ENCODE measurements at places on chromosomes 6 and 20.

- no peak for DNase-seq
Measured at GRCh38 chr20:54078296-54078984, 8.0 kb upstream of the BCAS1 start.

GRCh38 chr6:169210611-169211010, 43.0 kb downstream of the THBS2 start:
- DNase-seq = no peak

DNA sequence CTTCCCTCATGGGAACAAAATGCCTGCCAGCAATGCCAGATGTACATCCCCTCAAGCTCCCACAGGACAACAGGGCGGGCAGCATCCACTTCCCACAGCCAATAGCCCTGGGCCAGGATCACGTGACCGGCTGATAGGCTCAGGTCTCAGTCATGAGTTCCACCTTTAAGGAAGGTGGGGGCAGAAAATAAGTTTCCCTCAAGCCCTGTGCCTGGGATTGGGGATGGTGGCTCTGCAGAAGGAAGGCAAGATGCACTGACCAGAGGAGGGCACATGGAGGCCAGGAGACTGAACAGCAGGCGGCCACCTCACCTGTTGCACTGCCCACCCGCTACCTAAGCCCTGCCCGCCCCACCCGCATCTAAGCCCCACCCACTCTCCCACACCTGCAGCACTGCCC, 149.1 kb downstream of the BMP7 start:
- no peak for DNase-seq

GRCh38 chr6:88626460-88626859, 337.0 kb downstream of the RNGTT start:
- DNase-seq = no peak

GRCh38 chr6:145789443-145789842, 25.2 kb downstream of the FBXO30 start:
- DNase-seq = no peak

GRCh38 chr20:4272225-4272624, 256.9 kb upstream of the RNF24 start:
- DNase-seq = no peak

- DNase-seq = no peak
Measured at GRCh38 chr6:29425075-29425474, 10.3 kb downstream of the OR12D1 start.

DNA sequence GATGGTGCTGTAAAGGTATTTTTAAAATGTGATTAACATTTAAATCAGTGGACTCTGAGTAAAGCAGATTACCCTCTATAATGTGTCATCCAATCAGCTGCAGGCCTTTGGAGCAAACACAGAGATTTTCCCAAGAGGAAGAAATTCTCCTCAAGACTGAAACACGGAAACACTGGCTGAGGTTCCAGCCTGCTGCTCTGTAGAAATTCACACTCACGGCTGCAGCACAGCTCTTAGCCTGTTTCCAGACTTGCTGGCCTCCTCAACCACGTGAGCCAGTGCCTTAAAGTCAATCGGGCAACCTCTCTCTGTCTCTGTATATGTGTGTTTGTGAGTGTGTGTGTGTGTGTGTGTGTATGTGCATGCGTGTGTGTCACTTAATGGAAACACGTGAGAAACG, 41.1 kb downstream of the PDE10A start:
- DNase-seq = no peak

DNA sequence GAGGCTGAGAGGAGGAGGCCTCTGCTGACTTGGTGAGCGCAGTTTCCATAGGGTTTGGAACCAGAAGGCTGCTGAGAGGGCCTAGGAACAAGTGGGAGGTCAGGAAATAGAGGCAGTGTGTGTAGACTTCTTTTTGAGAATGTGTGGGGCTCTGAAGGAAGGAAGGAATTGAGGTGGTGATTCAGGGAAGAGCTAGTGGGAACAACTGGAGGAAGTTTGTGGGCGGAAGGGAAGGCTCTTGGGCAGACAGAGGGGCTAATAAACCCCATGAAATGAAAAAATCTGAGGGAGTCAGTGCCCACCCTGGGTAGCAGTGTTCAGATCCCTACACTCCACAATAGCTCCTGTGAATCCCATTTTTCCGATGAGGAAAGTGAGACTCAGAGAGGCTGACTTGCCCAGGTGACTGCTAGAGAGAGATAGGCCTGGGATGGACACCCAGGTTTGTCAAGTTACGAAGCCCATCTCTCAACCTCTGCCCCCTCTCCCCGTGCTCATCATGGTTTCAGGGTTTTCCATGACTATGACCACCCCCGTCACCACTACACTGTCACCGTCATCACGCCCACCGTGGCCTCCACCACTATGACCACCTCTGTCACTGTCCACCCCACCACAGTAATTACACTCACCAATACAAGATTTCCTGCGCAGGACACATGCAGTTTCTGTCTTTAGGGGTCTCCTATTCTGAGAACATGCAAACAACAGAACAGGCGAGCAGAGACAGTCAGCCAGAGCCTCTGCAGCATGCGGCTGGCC, 106.4 kb downstream of the MRPL14 start:
- DNase-seq = no peak

DNA sequence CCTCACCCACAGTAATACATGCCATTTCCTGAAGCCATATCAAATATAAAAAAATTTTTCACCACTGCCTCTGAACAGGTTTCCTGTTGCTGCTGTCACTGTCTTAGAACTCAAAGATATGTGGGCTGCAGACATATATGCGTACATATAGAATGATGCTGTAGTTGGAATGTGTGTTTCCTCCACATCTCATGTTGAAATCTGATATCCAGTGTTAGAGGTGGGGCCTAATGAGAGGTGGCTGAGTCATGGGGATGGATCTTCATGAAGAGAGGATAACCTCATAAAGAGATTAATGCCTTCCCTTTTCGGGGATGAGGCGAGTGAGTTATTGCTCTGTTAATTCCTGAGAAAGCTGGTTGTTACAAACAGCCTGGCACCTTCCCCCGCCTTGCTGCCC, 7.7 kb upstream of the SCP2D1 start:
- DNase-seq = no peak

DNA sequence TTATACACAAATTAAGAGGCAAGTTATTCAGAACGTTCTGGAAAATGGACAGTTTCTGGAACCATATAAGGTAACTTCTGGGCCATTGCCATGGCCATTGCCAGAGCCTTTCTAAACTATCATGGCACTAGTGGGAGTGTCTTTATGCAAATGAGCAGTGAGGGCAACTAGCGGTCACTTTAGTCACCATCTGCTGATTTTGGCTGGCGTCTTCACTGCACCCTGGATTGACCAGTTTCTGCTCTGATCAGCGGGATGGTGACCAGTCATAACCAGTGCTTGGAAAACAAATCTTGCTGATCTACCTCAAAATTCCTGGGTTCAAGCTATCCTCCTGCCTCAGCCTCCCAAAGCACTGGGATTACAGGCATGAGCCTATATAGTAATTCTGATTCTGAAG, 7.3 kb upstream of the SNTA1 start:
- no peak for DNase-seq

DNA sequence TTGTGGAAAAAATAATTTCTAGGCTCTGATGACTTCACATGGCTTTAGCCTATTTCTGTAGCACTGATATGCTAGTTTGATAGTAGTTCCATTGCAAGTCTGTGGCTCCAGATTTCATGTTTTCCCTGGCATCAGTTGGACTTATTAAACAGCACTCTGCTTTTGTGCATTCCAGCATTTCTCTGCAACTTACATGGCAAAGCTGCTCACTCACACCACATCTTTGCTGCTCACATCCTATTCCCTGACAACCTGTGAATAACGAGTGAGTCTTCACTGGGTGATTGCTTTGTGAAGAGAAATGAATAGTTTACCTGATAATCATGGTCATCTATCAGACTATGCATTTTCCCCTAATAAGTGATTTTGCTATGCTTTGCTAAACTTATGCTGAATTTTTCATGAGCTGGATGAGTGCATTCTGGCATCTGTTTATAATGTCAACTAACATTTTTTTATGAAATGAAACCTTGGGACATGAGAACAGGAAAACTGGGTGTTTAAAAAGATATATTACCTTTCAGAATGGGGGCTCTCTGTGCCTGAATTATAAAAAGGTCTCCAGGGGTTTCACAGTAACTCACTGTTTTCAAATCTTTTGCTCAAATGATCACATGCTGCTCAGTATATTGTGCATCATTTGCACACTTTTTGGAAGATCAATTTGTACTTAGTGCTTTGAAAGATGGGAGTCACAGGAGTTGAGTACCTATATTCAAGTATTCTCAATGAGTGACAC, 301.8 kb downstream of the TBC1D32 start:
- no peak for DNase-seq

GRCh38 chr20:46060975-46061374, 28.8 kb downstream of the NCOA5 start:
- no peak for DNase-seq

- DNase-seq = no peak
Measured at GRCh38 chr6:166464068-166465002, 81.6 kb upstream of the MPC1 start.

GRCh38 chr6:144104488-144104887, 9.1 kb upstream of the SF3B5 start:
- DNase-seq = no peak

GRCh38 chr6:11613858-11614257, 76.3 kb downstream of the TMEM170B start:
- no peak for DNase-seq

DNA sequence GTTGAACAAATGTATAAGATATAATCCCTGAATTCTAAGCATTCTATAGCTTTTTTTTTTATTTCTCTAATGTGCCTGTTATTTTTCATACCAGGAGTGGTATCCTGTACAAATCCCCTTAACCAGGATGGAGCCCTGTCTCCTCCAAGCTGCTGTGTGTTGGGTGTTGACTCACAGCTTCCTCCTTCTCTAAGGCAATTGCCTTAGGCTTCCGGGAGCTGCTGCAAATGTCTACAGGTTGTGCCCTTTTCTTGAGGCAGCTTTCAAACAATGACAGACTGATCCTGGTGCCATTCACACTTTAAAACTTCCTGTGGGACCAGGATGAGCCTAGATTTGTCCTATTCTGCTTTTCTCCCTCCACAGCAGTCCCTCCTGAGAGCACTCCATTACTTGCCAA, 173.2 kb downstream of the BTBD3 start:
- no peak for DNase-seq

- DNase-seq = no peak
Measured at GRCh38 chr6:147738099-147738498, 229.6 kb downstream of the SAMD5 start.

DNA sequence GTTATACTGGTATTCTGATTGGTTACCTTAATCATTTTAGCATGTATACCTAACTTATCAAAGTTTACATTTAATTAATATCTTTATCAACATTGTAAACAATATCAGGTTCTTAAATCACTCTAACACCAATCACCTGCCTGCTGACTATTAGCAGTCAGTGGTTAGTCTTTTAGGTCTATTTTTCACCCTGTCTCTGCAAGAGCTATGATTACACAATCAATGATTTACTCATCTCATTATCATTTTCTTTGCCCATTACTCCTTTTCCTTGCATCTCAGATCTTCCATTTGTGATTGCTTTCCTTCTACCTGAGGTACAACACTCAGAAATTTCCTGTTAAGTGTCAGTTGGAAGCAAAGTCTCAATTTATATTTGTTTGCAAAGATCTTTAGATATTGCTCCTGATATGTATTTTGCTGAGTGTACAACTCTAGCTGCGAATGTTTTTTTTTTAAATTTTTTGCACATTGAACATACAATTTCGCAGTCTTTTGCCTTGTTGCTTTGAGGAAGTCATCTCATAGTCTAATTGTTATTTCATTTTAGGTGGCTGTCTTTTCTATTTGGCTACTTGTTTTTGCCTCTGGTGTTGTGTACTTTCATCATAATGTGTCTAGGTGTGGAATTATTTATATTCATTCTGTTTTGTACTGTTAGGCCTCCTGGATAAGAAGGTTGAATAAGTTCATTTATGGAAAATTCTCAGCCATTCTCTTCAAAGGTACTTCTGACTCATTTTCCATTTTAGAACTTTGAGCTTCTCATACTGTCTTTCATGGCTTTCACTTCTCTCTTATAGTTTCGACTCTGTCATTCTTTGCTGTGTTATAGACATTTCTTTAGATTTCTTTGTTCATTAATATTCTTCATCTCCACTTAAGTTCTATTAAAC, 104.9 kb upstream of the CEP162 start:
- DNase-seq = no peak

GRCh38 chr6:148831531-148831930, 84.7 kb downstream of the UST start:
- DNase-seq = no peak

DNA sequence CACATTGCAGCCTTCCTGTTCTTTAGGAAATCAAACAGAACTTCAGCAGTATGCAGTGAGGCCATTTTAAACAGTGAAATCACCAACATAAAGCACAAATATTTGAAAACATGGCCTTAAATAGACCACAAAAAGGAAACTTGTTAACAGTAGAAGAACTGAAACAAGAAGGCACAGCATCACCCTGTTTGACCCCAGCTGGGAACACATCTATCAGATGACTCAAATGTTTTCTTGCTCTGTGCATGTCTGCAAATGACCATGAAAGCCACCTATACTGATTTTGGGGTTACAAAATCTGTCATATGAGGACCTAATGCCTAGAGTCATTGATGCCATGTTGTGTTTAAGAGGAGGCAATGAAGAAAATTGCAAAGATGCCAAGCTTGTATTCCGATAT, 123.8 kb upstream of the ADGRF1 start:
- no peak for DNase-seq

DNA sequence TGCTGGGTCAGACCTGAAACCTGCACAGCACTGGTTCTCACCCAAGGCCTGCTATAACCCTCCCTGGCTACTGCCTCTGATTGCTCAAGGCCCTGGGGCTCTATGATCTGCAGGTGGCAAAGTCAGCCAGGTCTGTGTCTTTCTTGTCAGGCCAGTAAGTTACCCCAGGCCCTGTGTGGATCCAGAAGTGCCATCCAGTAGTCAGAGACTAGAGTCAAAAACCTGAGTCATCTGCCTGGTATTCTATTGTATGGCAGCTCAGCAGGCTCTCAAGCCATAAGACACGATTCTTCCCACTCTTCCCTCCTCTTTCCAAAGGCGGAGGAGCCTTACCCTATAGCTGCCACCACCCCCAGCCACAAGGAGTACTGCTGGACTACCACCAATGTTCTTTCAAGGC, 593.0 kb downstream of the FRK start:
- no peak for DNase-seq

- DNase-seq = peak; percentile 91
Measured at GRCh38 chr20:17938871-17939619, 29.5 kb downstream of the SNX5 start.

DNA sequence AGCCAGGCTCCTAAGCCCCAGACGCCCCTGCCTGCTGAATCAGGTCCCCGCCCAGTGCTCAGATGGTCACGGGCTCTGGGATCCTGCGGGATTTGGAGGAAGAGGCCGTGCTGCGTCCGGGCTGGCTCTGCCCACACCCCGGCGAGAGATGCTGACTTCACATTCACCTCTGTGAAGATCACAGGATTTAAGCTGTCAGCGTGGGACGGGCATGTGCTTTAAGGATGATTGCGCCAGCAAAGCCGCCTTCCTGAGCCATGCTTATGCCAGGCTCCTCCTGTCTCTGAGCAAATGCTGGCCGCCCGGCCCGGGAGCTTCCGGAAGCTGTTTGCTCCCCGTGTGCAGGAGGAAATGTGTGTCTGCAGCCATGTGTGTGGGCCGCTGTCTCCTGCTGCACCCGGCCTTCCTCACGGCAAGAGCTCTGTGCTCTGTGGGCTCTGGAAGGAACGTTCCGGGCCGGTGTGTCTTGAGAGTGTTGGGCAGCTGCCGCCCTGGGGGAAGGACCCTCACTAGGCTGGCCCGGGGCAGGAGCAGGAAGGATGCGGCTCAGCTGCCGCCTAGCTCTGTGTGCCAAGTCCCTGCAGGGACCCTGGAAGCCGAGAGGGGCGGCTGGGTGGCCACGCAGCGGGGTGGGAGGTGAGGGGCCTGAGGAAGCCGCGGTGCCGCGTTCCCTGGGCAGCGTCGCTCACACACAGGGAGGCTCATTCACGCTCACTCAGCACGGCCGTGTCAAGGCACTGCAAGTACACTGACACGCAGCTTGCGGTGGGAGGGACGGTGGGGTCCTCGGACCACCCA, 19.0 kb upstream of the BHLHE23 start:
- peak; percentile 80 for DNase-seq
